Ovary (tissue), 10 donors: ENCODE measurements at places on chromosomes 4 and X. TPM values are rescaled to one million over a fixed set of nuclear protein-coding genes. Genes with fewer than 3 reads are reported as not detected.

The TTC29 gene
- total RNA-seq, result 0.47 TPM

The TCEAL7 gene
- 21.0 TPM for total RNA-seq

The HTATSF1 gene
- total RNA-seq, result 60.0 TPM

The CPE gene
- total RNA-seq, result 23.5 TPM

The DCAF8L2 gene
- total RNA-seq, result 1.3 TPM

The DCAF16 gene
- total RNA-seq, result 51.2 TPM

The LRP2BP gene
- total RNA-seq, result 3.7 TPM

The TLR6 gene
- total RNA-seq, result 2.4 TPM

The GPR82 gene
- total RNA-seq, result 0.57 TPM

The VEGFC gene
- 10.3 TPM for total RNA-seq

The PAGE1 gene
- not detected for total RNA-seq

The ZNF157 gene
- 0.27 TPM for total RNA-seq

The NPY2R gene
- 0.79 TPM for total RNA-seq

The IL2RG gene
- 5.1 TPM for total RNA-seq

The CYSLTR1 gene
- 0.48 TPM for total RNA-seq

The SRPK3 gene
- total RNA-seq, result 1.3 TPM

The KLB gene
- not detected for total RNA-seq

The TEX13D gene
- total RNA-seq, result not detected

The DIPK2B gene
- 6.6 TPM for total RNA-seq

The HUWE1 gene
- 168 TPM for total RNA-seq

The TMEM271 gene
- not detected for total RNA-seq

The PPP4R3C gene
- not detected for total RNA-seq

The GRIA2 gene
- total RNA-seq, result not detected

The SLC2A9 gene
- 4.2 TPM for total RNA-seq
